ENCODE measurements at places on chromosomes 7 and 10.

DNA sequence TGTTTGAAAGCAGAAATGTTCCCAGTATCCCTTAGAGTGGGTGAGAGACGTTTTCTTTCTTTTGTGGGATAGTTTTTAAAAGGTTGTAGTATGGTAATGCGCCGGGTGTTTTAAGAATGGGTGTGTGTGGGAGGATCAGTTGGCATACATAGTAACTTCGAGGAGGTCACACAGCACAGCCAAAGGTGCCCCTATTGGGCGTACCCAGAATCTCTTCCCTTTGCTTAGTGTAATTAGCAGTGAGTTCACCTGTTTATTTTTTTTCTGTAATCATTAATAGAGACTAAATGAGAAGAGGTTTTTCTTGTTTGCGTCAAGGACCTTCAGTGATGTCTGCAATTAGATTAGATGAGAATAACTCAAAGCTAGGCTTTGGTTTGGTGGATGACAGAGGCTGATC, 1.5 kb downstream of the PLEKHA8 start:
- no peak for DNase-seq

DNA sequence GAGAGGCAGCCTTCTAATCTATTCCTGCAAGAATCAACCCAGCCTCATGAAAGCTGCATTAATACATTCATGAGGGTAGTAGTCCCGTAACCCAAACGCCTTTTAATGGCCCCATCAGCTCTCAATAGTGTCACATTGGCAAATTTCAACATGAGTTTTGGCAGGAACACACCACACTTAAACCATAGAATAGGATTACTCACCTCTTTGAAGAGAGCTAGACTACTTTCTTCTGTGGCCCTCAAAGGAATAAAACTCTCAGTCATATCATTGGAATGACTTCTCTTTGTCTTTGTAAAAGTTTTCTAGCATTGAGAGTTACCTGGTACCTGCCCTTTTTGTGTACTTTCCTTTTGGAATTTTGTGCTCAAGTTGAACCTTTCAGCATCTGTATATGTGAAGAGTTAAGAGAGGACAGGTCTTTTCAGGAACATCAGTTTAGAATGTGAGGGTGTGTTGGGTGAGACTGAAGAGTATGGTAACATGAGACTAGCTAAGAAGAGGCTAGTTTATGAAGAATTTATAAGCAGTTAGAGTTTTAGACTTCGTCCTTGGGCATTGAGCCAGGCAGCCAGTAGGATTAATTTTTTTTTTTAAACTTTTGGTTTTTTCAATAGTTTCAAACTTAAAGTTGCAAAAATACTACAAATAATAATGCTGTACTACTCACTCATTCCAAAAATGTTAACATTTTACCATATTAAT, 92.6 kb downstream of the MLLT10 start:
- no peak for DNase-seq

- no peak for DNase-seq
Measured at GRCh38 chr7:130268463-130269317, 2.0 kb downstream of the CPA2 start.

GRCh38 chr7:157795643-157796042, 458.8 kb downstream of the DNAJB6 start:
- no peak for DNase-seq

DNA sequence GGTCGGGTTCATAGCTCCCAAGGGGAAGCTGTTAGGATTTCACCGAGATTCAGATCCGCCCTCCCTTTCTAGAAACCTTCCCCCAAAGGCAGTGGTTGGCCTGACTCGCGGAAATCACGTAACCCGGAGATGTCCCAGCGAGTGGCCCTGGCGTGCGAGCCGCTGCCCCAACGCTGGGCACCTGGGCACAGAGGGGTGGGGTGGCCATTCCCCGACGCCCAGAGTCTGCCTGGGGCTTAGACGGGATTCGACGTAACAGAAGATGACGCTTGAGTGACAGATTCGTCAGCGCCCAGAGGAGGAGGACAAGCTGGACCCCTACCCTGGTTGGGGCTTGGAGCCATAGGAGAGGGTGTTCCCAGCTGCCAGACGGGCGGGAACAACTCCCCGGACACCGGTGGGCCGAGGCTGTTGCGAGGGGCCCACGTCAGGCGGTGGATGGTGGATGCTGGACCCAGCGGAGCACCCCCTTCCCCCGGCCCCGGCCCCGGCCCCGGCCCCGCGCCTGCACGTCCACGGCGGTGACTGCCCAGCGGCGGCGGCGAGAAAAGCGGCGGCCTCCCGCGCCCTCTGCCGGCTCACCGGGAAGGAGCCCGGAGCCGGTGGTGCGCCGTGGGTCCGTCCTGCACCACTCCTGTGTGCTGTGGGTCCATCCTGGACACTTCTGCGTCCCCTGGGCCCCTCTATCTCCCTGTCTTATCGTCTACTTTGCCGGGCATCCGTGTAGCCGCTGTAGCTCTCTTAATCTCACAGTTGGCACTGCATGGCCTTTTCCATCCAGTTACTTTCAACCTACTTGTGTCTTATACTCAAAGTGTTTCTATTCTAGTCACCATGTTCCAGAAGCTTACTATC, 35.4 kb upstream of the KNDC1 start:
- DNase-seq = no peak

GRCh38 chr7:96300986-96301385, 20.9 kb downstream of the SLC25A13 start:
- DNase-seq = no peak

- DNase-seq = no peak
Measured at GRCh38 chr10:61931620-61932332, 30.3 kb downstream of the ARID5B start.

DNA sequence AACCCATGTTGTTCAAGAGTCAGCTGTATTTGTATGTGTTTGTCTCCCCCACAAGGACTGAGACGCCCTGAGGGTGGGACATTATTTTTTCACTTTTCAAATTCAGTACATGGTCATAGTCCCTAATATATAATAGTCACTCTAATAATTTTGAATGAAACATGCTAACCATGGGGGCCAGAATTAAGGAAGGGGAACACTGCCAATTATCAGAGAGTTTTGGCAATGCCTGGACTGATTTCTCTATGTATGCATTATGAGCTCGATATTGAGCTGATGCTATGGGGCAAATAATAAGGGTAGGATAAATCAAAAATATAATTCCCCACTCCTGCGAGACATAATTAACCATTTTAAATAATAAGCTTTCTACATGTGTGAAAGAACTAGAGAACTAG, 87.4 kb downstream of the CPED1 start:
- DNase-seq = no peak

DNA sequence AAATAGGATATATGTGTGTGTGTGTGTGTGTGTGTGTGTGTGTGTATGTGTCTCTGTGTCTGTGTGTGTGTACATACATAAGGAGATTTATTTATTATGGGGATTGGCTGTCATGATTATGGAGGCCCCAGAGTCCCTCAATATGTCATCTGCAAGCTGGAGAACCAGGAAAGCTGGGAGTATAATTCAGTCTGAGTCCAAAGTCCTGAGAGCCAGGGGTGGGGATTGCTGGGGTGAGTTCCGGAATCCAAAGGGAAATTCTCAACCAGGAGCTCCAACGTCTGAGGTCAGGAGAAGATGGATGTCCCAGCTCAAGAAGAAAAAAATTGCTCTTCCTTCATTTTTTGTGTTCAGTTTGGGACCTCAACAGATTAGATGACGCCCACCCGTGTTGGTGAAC, 50.7 kb upstream of the PLPP4 start:
- no peak for DNase-seq

- DNase-seq = no peak
Measured at GRCh38 chr7:65926588-65926987, 53.7 kb downstream of the VKORC1L1 start.

GRCh38 chr7:83691095-83691494, 42.2 kb upstream of the SEMA3E start:
- no peak for DNase-seq

DNA sequence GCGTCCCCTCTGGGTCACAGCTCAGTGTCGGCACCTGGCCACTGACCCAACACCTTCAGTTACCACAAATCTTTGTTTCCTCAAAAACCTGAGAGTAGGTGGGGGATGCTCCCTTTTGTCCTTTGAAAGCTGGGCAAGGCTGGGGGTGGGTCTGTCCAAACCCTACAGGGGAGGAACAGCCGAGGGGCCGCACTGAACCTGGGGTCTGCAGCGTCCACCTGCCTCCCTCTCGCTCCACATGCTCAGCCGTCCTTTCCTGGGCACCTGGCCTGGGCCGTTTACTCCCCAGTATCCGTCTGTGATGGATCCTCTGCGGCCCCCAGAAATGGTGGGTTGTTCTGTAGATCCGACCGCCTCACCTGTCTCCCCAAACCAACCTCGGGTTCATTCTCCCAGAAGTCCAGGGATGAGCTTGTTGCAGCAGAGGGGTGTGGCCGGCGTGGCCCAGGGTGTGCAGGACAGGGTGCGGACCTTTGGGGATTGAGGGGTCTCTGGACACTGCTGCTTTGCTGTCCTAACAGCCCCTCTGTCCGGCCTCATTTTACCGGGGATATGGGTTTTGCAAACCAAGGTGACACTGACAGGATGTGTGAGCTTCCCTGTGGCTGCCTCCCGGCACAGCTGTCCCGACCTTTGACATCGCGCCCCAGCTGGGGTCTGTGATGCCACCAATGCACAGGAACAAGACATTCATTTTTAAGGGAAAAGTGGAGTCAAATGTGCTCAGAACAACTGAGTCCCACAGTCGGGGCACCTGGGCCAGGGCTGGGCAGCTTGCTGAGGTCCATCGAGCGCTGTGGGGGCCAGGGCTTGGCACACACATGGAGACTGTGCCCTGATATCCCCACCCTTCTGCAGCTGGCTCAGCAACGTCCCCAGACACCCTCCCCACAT, 115.9 kb downstream of the VIPR2 start:
- DNase-seq = no peak

DNA sequence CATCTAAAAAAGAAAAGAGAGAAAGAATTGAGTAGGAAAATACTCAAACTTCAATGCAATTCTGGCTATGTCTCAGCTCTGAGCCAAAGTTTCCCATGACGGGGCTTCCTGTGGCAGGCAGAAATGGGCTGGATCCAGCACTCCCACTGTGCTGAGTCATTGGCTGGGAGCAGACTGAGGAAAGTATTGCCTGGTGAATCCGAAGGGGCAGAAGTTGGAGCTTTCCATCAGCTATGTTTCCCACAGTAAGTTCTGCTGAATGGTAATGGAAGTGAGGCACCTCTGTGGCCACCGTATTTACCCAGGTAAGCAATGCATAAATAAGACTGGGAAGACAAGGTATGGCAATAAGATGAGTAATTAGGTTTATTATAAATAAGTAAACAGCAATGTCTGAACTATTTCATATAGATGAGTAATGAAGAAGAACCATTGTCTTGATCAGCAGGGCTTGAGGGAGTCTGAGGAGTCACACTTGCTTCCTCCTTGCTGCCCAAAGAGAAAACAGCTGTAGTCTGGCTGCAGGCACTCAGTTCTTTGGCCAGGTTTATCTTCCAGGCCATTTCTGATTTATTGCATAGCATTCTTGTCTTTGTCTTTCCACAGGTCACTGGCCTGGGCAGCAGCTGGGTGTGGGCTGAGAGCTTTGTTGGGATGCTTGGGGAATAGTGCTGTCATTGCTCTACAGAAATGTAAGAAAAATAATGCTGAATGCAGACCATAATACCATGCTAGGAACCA, 255.3 kb downstream of the DNAJB9 start:
- DNase-seq = no peak

DNA sequence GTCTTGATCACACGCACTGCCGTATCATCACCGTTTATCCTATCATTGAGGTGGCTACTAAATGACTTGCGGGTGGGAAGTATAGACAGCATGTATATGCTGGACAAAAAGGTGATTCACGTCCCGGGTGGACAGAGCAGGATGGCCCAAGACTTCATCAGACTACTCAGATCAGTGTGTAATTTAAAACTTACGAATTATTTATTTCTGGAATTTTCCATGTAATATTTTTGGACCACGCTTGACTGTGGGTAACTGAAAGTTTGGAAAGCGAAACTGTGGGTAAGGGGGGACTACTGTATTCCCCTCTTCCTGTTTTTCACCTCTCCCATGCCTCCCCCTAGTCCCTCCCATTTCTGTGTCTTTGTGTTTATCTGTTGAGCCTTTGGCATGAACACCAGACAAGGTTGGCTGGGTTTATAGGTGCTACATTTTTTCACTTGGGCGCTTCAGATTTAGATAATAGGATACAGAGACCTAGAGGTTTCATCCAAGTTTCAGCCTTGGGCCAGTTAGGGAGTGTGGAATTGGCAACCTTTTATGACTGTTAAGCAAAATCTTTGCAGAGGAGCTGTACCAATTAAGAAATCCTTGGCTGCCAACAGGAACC, 55.8 kb downstream of the RBM20 start:
- DNase-seq = no peak

DNA sequence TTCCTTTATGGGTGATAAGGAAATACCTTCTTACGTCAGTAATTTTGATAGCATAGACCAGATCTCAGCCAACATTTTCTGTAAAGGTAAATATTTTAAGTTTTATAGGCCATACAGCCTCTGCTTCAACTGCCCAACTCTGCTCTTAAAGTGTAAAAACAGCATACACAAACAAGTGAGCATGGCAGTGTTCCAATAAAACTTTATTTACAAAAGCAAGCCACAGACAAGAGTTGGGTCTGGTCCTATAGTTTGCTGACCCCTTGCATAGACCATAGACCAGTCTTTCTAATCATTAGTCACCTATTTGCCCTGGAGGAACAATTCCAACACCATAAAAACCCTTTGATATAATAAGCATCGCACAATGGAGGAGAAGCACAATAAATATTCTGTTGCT, 398.8 kb downstream of the SFMBT2 start:
- no peak for DNase-seq

- no peak for DNase-seq
Measured at GRCh38 chr10:122157451-122157850, 113.6 kb upstream of the BTBD16 start.

- DNase-seq = no peak
Measured at GRCh38 chr10:49655099-49655498, 24.4 kb upstream of the C10orf53 start.

DNA sequence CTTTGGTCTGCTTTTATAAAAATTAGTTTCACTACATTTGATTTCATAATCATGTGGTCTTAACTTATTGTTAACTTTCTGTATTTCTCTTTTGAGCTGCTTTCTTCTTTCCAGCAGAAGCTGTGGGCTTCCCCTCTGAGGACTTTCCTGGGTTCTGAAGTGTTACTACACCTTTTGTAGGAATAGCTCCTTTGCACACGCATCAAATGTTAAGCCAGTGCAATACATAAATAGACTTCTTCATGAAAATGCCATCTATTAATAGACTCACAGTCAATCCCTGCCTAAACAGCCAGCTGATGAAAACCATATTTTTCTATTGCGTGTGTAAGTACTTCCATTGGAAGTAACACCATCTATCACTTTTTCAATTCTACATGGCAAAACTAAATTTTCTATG, 1.5 kb downstream of the ABCB4 start:
- DNase-seq = no peak

DNA sequence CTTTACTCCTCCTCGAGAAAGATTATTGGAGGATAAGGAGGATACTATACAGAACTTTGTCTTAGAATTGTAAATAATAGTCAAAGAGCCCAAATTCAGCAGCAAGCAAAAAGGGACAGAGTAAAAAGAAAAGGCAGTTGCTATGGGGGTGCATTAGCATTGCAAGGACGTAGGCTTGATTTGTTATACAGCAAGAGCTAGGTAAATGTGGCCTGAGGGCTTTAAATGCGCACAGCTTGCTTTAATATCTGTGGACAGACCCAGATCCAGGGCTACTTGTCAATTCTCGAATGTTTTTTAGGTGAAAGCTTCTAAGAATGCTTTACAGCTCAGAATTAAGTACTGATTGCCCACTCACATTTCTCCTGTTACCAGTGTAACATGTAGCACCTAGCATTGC, 58.5 kb downstream of the CELF2 start:
- DNase-seq = no peak

Measured in NCI-H1436 treated with DMSO at 0.1 percent for 48 hours (cell line).